Tibial artery (tissue), 4 donors: ENCODE measurements at places on chromosomes 16 and 17.
A peak's percentile ranks its signal among the peaks of the same experiment; 100 is the strongest.

DNA sequence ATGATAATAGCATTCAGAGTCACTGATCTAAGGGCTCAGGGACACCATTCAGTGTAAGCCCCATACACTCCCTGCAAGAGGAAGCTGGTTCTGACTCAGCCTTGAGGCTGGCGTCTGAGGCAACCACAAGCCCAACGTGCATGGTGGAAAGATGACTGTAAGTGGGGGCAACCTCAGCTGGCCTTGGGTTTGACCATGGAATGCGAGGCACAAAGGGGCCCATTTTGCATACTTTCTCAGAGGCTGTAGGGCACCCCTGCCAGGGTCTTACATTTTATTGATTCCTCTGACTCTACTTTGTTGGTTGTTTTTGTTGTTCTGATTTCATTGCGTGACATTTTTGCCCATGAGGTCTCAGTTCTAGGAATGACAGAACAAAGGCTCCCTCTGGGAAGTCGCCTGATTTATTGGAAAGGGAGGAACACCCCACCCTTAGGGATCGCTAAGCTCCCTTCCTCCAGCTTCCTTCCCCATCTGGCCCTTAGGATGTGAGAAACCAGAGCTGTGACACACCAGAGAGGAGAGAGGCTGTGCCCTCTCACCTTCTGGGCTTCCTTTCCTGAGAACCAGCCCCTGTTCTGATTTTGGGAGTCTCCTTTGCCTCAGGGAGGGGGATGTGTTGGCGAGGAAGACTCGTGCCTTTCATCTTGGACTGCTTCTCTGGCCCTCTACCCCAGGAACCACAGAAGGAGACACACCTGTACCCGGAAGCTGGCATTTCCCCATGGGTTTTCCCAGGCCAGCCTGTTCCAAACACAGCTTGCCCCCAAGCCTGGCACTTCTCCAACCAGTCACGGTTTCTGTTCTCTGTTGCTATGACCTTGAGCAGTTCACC, 5.6 kb upstream of the CIITA start:
- peak; percentile 43 for DNase-seq

- no peak for DNase-seq
Measured at GRCh38 chr16:80723981-80724380, 80.4 kb downstream of the CDYL2 start.

DNA sequence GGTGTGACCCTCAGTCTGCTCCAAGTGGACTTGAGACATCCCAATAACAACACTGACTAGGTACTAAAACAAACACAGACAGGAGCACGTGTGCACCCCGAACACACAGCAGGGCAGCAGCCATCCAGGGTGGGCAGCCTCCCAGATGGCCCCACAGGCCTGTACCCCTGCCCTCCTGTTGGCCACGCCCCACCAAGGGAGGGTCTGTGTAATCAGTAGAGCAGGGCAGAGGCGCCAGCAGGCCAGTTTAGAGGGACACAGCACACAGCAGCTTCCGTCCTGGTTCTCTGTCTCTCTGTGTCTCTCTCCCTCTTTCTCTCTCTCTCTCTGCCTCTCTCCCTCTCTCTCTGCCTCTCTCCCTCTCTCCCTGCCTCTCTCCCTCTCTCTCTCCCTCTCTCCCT, 21.4 kb downstream of the ACTG1 start:
- no peak for DNase-seq

GRCh38 chr17:82767041-82767754, 15.3 kb downstream of the TBCD start:
- no peak for DNase-seq
